Caco-2 (cell line): ENCODE measurements at places on chromosomes 1 and 21.

- DNase-seq, result no peak
These were observed 192.4 kb upstream of the ARHGEF16 start for GRCh38 chr1:3261969-3262579.

DNA sequence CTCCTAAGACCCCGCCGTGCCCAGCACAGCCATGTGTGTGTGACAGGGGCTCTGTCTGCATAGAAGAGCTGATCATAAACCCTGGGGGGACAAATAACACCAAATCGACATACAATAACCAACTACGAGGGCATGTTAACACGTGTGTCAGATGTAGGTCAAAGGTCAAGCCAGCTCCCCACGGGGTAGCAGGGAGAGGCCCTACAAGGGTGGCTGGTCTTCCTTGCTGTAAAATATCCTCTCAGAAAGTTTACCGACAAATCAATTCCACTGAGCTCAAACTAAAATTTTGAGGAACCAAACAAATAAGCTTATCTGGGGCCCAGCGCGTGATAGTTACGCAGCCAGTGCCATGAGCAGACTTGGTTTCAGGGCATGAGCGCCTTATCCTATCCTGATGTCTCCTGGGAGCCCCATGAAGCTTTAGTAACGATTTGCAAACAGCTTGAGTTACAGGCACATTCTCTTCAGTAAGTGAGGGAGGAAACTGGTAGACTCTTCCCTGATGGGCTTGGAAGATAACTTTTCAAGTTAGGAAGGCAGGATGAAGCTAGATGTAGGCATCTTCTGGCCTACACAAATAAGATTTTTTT is 2.7 kb upstream of the TMPRSS3 start:
- DNase-seq, result no peak

- no peak for DNase-seq
These were observed 35.1 kb downstream of the TNFSF18 start for GRCh38 chr1:173015629-173016028.

- peak; percentile 46 for DNase-seq
These were observed 187.1 kb upstream of the CACYBP start for GRCh38 chr1:174812656-174813055.

GRCh38 chr21:31682620-31683019 is 23.1 kb downstream of the SOD1 start:
- no peak for DNase-seq

DNA sequence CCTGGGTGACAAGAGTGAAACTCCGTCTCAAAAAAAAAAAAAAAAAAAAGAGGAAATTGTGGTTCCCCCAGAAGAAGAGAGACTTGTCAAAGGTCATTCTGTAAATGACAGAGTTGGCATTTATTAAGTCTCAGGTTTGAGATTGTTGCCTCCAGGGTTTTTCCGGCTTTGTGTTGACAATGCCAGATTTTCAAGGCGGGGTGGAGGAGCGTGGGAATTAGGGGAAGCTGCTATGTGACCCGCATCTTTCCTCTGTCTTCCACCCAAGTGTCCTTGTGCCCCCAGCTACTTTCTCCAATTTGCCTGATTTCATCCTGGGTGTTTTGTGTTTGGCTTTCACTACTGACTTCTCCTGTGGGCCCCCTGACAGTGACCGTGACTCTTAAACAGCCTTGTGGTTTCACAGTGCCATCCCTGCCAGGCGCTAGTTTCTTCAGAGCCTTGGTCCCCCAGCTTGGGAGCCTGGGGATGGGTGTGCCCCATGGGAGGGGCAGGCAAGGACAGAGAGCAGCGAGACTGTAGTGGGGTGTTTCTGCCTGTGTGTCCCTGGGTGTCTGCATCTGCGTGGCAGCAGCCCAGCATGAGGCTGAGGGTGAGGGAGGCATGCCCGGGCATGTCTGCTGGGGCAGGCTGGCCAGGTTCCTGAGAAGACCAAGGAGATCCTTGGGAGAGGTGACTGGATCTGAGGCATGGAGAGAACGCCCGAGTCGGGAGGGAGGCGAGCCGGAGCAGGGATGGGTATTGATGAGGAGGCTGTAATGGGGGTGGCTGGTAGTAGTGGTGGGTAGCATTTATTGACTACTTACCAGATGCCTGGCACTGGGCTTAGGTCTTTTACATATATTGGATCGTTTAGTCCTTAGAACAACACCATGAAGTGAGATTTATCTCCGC is 46.3 kb downstream of the IER5 start:
- DNase-seq, result no peak

DNA sequence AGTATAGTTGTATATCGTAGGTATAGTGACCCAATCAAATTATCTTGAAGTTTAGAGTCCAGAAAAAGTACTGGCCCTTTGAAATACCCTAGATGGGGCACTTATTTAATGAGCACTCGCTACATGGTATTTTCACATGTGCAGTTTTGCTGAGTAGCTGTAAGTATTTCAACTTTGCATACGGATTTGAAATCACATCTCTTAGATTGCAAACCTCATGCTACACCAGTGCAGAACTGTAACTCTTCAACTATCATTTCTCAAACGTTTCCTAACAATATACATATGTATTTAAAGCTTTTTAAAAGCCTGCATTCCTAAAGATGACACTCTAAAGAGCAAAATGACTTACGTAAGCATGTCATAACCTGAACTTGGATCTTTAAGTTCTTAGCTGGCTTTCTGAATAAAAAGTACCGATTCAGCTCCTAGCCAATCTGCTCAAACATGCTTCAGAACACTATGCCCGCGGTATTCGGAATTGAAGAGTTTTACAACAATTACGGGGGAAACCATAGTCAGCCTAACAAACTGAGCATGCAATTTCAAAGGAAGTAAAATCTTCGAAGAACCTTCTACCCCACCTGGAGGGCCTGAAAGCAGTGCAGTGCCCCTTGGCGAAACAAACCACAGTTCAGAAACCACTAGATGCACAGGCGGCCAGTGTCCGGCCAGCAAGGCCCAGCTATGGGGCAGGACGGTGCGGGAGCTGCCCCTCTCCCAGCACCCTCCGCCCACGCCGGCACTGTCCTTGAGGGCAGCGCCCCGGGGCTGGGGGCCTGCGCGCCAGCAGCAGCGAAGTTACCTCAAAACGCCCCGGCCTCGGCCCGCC is 863 bp downstream of the FH start:
- DNase-seq, result peak; percentile 35

GRCh38 chr1:147812799-147813198 is 52.4 kb upstream of the GJA5 start:
- DNase-seq, result no peak

GRCh38 chr1:118862755-118863154 is 125.4 kb downstream of the TBX15 start:
- DNase-seq, result no peak

GRCh38 chr1:147246910-147247655 is 4.6 kb downstream of the CHD1L start:
- DNase-seq, result no peak

GRCh38 chr1:157081707-157082106 is 17.9 kb downstream of the ETV3L start:
- no peak for DNase-seq

DNA sequence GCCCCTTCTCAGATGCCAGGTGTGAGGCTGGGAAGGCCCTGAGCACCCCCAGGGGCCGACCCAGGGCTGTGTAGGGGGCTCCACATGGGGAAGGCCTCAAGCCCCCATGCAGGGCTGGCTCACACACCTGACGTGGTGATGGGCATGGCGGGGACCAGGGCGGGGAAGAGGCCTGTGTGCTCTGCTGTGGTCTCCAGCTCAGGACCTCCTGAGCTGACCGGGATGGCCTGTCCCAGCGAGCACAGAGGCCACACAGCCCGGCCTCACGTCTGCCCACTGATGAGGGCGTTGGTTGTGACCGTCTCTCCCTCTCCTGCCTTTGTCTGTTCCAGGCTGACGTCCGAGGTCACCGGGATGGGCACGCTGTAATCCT is 40.2 kb upstream of the COL6A1 start:
- DNase-seq, result no peak

GRCh38 chr1:41900603-41901444 is 17.9 kb downstream of the HIVEP3 start:
- DNase-seq, result no peak

DNA sequence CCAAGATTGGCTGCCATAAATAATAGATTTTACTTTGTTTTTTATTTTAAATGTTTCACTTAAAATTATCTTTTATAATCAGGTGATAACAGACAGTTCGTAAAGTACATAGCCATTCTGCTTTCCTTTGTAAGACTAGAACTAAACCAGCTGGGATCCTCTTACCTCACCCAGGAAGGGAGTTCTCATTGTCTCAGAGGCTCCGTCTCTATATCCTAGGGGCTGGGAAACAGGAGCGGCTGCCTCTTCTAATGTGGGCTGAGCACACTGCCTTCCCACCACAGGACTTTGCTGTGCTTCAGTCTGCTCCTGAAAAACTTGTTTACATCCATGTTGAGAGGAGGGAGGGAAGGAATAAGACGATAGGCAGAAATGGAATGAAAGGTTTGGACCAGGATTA is 45.6 kb upstream of the PGD start:
- DNase-seq, result no peak

DNA sequence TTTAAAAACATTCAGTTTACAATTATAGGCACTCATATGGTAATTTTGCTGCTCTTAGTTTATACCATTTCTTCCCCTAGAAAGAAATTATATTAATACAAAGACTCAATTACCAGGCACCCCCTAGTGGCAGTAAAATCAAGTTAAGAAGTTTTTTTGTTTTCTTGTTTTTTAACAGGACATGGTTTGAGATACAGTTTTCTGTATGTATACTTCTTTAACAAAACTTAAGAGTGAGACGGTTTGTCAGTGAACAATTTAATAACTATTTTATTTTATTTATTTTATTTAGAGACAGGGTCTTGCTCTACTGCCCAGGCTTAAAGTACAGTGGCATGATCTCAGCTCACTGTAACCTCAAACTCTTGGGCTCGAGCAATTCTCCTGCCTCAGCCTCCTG is 224.6 kb downstream of the FAF1 start:
- DNase-seq, result no peak

DNA sequence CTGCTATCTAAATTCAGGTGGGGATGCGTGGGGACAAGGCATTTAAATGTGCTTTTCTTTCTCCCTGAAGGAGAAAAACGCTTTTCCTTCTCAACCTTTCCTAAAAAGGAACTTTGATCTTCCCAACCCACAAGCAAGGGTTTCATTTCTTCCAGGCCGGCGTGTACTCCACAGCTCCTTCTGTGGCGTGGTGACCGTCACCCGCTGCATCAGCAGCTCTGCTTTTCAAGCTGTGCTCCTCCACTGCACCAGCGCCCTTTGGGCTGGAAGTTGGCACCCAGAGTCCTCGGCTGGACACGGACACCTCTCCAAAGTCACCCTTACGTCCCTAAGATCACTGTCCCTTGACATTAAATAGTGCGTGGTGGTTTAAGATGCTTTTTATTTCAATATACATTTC is 54.3 kb downstream of the PEX14 start:
- no peak for DNase-seq

DNA sequence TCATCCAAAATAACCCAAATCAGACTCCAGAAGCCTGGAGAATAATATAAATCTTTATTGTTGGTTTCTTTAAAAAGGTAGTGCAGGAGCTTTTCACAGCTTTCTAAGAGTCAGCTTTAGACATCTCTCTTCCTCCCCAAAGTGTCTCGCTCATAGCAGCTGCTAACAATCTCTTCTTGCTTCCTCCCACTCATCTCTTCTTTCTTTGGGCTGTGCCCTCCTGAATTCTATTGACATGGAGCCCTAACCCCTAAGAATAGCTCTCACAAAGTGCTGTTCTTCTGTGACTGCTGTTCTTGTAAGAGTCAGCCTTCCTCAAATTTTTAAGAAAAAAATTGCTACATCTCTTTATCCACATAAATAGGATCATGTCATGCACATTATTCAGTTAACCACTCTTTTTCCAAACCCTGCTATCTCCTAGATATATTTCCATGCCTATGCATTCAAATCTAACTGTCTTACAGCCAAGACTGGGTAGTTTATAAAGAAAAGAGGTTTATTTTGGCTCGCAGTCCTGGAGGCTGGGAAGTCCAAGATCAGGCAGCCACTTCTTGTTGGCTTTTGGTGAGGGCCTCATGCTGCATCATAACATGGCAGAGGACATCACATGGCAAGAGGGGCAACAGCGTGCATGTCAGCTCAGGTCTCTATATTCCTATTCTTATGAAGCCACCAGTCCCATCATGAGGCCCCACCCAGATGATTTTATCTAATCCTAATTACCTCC is 301.0 kb upstream of the POU3F1 start:
- DNase-seq, result no peak

DNA sequence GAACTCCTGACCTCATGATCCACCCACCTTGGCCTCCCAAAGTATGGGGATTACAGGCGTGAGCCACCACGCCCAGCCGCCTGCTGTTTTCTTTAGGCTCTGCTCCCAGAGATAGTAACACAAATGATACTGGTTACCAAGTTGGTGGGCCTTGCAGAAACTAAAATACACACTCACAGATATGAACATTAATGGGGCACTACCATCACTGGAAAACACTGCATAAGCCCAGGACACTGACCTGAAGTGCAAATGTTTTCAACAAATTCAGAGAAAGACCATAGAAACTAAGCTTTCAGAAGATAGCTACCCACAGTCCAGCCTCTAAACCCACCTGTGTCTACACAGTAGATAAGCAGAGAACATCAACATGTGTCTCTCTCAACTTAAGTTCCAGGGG is 180.5 kb downstream of the FCRL5 start:
- no peak for DNase-seq

DNA sequence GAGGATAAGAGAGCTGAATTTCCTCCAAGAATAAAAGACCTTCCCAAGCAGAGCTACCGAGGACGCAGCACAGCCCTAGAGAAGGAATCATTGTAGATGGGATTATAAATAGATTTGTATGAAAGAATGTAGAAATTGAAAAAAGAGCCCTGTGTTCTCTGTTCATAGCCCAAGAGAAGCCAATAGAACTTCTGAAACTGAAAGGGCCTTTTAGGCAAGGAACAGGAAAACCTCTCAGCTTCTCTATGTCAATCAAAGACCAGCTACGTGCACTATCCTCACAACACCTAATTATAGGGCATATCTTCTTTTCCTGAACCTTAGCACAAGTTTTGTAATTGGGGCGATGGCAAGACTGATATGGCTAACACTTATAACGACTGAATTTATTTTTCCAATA is 192.4 kb upstream of the RNPC3 start:
- no peak for DNase-seq

- no peak for DNase-seq
These were observed 107.4 kb upstream of the ZBTB40 start for GRCh38 chr1:22344329-22344630.

GRCh38 chr1:25620701-25621350 is 4.2 kb downstream of the MAN1C1 start:
- DNase-seq, result no peak

DNA sequence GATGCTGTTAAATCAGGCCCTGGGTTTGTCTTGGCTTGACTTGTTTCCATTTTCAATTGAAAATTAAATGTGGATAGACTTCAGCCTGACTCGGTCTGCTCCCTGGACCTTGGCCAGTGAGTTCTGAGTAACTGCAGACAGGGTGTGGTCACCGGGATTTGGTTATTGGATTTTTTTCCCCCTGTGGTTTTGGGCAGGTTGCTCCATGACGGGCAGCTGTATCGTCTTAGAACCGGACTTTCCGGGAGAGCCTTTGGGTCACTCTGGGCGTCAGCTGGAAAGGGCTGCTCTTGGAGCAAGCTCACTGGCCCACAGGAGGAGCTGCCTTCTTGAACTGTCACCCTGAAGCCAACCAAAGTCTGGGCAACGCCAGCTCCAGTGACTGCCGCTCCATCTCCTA is 75.0 kb downstream of the CLIC6 start:
- DNase-seq, result no peak
